Neural crest cell (in vitro differentiated cells): ENCODE measurements at places on chromosomes 2 and 18.

GRCh38 chr2:213157242-213157641 lies 5.8 kb upstream of the IKZF2 start:
- H3K36me3 ChIP-seq: no peaks in the 10 kb centered on the region
- peaks cover 3% of the 10 kb centered on the region for H3K27me3 ChIP-seq
- no peak overlapping the region for H3K4me3 ChIP-seq
- DNase-seq: no peak

- no peak overlapping the region for H3K4me3 ChIP-seq
- H3K36me3 ChIP-seq: no peaks in the 10 kb centered on the region
- no peaks in the 10 kb centered on the region for H3K4me1 ChIP-seq
- no peak for DNase-seq
Observed at GRCh38 chr2:100135415-100135814, 7.0 kb downstream of the AFF3 start.

GRCh38 chr2:47205576-47206141 lies 50.6 kb upstream of the STPG4 start:
- peaks cover 5% of the 10 kb centered on the region for H3K4me1 ChIP-seq
- DNase-seq: no peak
- no peak overlapping the region for H3K27ac ChIP-seq
- H3K27me3 ChIP-seq: peaks cover 6% of the 10 kb centered on the region
- H3K4me3 ChIP-seq: no peak overlapping the region

DNA sequence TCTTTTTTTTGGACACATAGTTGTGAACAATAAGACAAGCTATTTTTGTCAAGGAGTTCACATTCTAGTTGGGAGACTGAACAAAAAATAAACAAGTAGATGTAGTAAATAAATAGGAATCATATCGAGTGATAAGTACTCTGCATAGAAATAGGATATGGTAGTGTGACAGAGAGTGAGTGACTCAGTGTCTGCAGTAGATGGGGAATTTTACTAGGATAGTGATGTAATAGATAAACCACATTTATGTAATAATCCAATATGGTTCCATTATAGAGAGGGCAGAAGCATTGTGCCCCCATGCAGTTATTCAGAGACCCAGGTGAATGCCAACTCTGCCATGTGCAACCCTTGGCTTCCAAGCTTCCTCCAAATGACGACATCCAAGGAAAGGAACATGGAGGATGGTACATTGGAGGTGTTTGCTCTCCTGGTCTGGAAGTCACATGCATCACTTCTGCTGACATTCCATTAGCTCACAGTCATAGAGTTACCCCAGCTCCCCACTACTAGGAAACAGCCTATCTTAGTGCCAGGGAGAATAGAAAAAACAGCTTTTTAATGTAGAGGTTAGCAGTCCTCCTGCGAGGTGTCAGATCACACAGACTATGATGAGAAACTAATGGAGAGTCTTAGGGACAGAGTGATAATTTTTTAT lies 595.4 kb downstream of the NYAP2 start:
- no peak for DNase-seq
- no peaks in the 10 kb centered on the region for H3K4me1 ChIP-seq
- no peaks in the 10 kb centered on the region for H3K27me3 ChIP-seq
- H3K4me3 ChIP-seq: no peak overlapping the region

GRCh38 chr18:76406791-76407190 lies 88.3 kb downstream of the ZNF516 start:
- no peak for DNase-seq
- H3K4me3 ChIP-seq: no peak overlapping the region
- peaks cover 28% of the 10 kb centered on the region for H3K36me3 ChIP-seq
- peaks cover 35% of the 10 kb centered on the region for H3K4me1 ChIP-seq
- no peaks in the 10 kb centered on the region for H3K27me3 ChIP-seq
- no peak overlapping the region for H3K27ac ChIP-seq

DNA sequence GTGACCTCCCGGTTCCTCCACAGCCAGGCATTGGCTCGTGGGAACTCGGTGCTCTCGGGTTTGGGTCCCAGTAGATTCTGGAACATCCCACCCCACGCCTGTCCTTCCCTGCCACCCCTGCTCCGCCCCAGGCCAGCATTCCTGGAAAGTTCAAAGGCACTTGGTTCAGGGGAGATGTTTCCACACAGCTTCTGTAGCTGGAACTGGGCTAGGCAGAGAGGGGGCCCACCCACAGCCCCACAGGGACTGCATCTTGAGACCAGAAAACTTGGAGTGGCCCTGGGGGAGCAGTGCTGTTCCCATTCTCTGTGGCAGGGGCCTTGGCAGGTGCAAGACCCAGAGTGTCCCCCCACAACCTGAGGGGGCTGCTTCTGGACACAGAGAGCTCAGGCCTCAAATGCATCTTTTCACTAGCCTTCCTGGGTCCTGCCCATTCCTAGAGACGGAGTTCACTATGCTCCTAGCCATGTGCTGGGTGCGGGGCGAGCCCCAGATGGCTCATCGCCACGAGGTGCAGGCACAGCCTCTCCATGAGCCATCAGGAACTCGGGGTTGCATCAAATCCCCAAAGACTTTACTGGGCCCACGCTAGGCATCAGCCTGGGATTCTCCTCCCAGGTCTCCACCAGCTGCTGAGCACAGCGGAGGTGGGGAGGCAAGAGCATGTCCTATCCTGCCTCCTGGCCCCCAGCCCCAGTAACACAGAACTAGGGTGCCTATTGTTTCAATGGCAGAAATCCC lies 68.7 kb downstream of the ZFP36L2 start:
- DNase-seq: no peak
- no peaks in the 10 kb centered on the region for H3K27me3 ChIP-seq
- H3K4me1 ChIP-seq: peaks cover 18% of the 10 kb centered on the region
- no peaks in the 10 kb centered on the region for H3K36me3 ChIP-seq

DNA sequence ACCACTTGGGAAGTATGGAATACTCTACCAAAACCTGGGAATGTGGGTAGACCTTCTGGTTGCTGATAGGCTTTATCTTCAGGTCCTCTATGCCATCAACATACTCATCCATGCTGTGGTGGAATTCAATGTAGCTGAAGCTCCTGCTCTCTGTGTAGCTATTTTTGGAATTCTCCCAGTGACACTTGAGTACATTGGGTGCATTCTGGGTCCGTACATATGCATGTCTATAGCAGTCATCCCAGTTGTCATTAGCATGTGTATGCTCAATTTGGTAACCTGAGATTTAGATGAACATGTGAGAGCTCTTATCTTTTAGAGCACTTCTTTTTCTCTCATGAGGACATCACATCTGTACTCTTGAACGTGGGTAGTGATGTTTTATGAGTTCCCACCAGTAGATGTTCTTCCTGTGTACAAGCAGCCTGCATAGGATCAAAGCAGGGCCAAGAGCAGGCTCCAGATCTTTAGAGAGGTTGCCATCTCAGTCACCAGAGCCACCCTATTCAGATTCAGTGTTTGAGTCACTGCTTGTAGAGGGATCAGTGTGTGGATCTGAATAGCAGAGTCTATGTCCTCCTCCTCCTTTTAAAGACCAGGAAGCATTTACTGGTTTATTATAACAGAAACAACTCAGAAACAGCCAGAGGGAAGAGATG lies 65.9 kb downstream of the MGAT5 start:
- peaks cover 13% of the 10 kb centered on the region for H3K36me3 ChIP-seq
- no peak overlapping the region for H3K27ac ChIP-seq
- H3K27me3 ChIP-seq: no peaks in the 10 kb centered on the region
- H3K4me3 ChIP-seq: no peak overlapping the region
- no peaks in the 10 kb centered on the region for H3K4me1 ChIP-seq

- no peak overlapping the region for H3K4me3 ChIP-seq
- no peak overlapping the region for H3K27ac ChIP-seq
- H3K27me3 ChIP-seq: no peaks in the 10 kb centered on the region
- H3K4me1 ChIP-seq: peaks cover 11% of the 10 kb centered on the region
Observed at GRCh38 chr2:144659731-144660275, 139.9 kb upstream of the ZEB2 start.

DNA sequence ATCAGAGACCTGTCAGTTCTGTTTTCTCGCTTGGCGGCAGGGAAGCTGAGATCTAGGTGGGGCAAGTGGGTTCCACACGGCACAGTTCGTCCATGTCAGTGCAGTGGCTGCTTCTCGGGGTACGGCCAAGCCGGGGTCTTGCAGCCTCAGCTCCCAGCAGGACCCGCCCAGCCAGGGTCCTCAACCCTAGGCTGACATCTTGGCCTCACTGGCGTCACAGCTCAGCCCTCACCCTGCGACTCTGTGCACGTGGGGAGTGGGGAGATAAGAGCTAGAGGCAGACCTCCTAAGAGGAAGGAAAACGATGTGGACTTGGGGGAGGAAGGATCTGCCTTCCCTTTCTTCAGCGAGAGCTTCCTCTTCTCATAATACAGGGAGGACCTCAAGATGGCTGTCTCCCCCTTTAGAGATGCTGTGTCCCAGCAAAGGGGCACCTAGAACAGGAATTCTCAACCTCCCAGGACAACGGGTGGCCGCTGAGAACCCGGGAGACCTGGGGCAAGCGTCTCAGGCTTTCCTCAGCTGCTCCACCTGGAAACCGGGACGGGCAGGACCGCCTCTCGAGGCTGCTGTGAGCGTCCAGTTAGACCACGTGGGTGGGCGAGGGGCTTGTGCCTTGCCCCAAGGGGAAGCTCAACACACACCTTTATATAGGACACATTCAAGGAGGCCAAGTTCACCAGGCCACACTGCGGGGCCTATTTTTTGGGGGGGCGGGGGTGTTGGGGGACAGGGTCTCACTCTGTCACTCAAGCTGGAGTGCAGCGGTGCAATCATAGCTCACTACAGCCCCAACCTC lies 23.5 kb upstream of the KLF11 start:
- no peak for DNase-seq
- no peaks in the 10 kb centered on the region for H3K36me3 ChIP-seq
- H3K27ac ChIP-seq: no peak overlapping the region
- H3K4me3 ChIP-seq: no peak overlapping the region
- H3K27me3 ChIP-seq: peaks cover 14% of the 10 kb centered on the region
- no peaks in the 10 kb centered on the region for H3K4me1 ChIP-seq

DNA sequence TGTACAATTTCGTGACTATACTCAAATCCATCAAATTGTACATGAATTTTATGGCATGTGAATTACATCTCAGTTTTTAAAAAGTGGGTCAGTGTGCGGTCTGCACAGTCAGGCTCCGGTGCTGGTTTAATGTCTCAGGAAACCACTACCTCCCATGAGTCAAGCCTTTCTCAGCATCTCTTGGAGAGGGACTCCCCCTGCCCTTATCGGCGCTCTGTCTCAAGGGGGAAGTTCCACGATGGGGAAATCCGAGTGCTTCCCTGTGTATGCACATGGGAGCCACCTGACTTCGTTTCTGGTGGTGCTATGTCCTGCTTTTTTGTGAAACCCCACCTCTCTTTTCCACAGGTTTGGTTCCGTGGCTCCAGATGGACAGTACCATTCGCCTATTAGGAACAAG lies 72.5 kb downstream of the ACOXL start:
- no peak for DNase-seq
- H3K36me3 ChIP-seq: peaks cover 6% of the 10 kb centered on the region
- H3K4me3 ChIP-seq: no peak overlapping the region
- no peak overlapping the region for H3K27ac ChIP-seq
- H3K27me3 ChIP-seq: no peaks in the 10 kb centered on the region
- H3K4me1 ChIP-seq: peaks cover 4% of the 10 kb centered on the region

DNA sequence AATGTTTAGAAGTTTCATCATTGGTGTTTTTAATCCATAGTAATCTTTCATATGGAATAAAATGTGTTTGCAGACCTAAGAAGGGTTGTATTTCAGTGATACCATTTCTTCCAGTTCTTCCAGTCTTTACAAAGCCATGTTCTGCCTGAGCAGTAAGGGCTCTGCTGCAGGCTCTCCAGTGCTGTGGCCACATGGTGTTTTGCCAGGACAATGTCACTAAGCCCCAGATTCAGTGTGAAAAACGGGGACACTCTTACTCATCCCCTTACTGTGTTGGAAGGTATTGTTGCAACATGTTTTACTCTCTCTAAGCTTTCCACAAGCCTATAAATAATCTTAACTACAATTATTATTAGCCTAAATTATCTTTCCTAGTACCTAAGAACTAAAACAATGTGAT lies 481.4 kb upstream of the CDH7 start:
- no peaks in the 10 kb centered on the region for H3K4me1 ChIP-seq
- H3K27me3 ChIP-seq: no peaks in the 10 kb centered on the region
- H3K4me3 ChIP-seq: no peak overlapping the region

GRCh38 chr2:20543469-20544152 lies 96.7 kb downstream of the RHOB start:
- DNase-seq: no peak
- H3K27ac ChIP-seq: no peak overlapping the region
- H3K4me1 ChIP-seq: peaks cover 26% of the 10 kb centered on the region
- no peak overlapping the region for H3K4me3 ChIP-seq

DNA sequence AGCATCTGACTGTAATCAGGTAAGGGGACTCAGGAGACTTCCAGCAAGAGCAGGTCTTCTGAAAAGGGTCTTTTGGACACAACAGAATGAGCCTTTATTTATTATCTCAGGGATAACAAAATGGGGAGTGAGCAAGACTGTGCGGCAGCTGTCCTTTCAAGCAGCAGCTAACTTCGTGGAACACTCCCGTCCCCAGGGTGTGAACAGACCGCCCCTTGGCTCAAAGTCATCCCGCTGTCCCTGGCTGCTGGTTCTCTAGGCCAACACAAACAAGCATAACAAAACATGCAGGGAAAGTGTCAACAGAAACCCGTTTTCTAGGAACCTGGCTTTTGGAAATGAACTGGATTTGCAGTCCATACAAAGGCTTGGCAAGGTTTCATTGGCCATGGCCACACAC lies 787.9 kb upstream of the FANCL start:
- H3K36me3 ChIP-seq: no peaks in the 10 kb centered on the region
- no peak for DNase-seq
- H3K27me3 ChIP-seq: no peaks in the 10 kb centered on the region
- no peak overlapping the region for H3K4me3 ChIP-seq

DNA sequence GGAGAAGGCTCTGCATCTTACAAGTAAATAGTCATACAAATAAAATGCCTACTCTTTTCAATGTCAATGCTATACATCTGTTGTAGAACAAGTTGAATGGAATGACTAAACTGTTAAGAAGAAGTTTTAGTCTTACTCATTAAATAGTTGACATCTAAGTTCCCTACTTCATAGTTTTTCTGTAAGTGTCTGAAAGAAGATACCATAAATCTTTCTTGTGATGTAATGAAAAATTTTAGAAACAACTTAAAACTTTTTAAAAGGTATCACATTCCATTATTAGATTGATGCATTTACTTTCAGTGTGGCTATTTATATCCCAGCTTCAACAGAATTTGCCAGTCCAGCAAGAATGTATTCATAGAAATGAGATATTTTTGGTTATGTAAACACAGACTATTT lies 185.2 kb upstream of the EPC2 start:
- H3K4me3 ChIP-seq: no peak overlapping the region
- no peaks in the 10 kb centered on the region for H3K4me1 ChIP-seq
- H3K27me3 ChIP-seq: no peaks in the 10 kb centered on the region
- DNase-seq: no peak
- no peak overlapping the region for H3K27ac ChIP-seq

DNA sequence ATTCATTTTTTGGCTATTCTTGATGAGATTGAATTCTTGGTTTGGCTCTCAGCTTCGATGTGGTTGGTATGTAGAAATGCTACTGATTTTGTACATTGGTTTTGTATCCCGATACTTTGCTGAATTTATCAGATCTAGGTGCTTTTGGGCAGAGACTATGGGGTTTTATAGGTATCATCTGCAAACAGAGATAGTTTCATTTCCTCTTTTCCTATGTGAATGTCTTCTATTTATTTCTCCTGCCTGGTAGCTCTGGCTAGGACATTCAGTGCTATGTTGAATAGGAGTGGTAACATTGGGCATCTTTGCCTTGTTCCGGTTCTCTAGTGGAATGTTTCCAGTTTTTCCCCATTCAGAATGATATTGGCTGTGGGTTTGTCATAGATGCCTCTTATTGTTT lies 5.5 kb upstream of the TACR1 start:
- H3K36me3 ChIP-seq: no peaks in the 10 kb centered on the region
- DNase-seq: no peak
- peaks cover 77% of the 10 kb centered on the region for H3K27me3 ChIP-seq
- H3K4me3 ChIP-seq: no peak overlapping the region
- peaks cover 7% of the 10 kb centered on the region for H3K4me1 ChIP-seq
- H3K27ac ChIP-seq: no peak overlapping the region

- DNase-seq: no peak
- no peaks in the 10 kb centered on the region for H3K27me3 ChIP-seq
- H3K36me3 ChIP-seq: peaks cover 2% of the 10 kb centered on the region
Observed at GRCh38 chr18:13302040-13302439, 83.5 kb downstream of the LDLRAD4 start.
